ENCODE measurements at places on chromosomes 11 and 22.
A peak's percentile ranks its signal among the peaks of the same experiment; 100 is the strongest.

- no peak for DNase-seq
Measured at GRCh38 chr11:13876423-13876822, 86.1 kb upstream of the SPON1 start.

DNA sequence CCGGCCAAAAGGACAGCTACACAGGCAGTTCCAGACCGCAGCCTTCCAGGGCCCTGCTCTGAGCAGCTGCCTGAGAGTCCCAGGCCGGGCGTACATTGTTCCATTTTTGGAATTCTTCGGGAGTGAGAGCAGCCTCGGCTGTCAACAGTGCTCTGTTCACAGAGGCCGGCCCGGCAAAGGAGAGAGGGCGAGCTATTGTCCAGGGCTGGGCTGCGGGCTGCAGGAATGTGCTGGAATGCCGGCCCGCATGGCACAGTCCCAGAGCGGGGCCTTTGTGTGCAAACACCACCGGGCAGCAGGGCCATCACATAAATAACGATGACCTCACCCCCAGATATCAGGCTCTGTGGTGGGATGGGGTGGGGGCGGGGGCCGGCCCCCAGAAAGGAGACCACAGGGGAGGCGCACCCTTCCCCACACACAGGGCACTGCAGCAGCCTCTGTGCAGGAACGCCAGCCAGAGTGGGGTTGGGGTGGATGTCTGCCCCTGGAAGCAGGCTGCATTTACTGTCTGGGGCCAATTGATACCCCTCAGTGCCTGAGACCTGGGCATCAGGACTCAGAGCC lies 15.8 kb downstream of the LINC01488 start:
- DNase-seq, result peak; percentile 78

DNA sequence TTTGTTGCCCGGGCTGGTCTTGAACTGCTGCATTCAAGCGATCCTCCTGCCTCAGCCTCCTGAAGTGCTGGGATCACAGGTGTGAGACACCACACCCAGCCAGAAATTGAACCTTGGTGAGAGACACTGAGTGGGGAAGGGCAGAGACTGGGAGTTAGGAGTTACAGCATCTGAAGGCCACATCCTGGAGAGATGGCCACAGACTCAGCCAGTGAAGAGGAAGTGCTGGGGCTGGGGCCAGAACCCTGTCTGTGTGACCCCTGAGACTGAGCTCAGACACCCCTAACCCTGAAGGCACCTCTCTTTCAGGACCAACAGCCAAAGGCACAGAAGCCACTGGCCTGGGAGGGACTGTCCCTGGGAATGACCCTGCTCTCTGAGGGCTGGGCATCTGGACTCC lies 33.8 kb downstream of the TXN2 start:
- no peak for DNase-seq

- no peak for DNase-seq
Measured at GRCh38 chr11:46612326-46612725, 4.7 kb downstream of the HARBI1 start.
